Occipital lobe (tissue), 3 donors: ENCODE measurements at places on chromosomes 3 and 15. TPM values are rescaled to one million over a fixed set of nuclear protein-coding genes. Genes with fewer than 3 reads are reported as not detected.

CPA3 gene
- total RNA-seq = not detected

ABTB1 gene
- 4.7 TPM for total RNA-seq

MAGI1 gene
- 49.4 TPM for total RNA-seq

IL12A gene
- 0.47 TPM for total RNA-seq

TEX55 gene
- total RNA-seq = not detected

PTX3 gene
- 10.9 TPM for total RNA-seq

CEP152 gene
- 2.7 TPM for total RNA-seq

TRH gene
- 1.1 TPM for total RNA-seq

CLEC3B gene
- total RNA-seq = 26.0 TPM

GOLGA6L7 gene
- not detected for total RNA-seq

SATB1 gene
- 166 TPM for total RNA-seq

BNC1 gene
- total RNA-seq = 0.16 TPM

B3GNT5 gene
- 24.0 TPM for total RNA-seq

SEMA7A gene
- 51.5 TPM for total RNA-seq

ZNF80 gene
- total RNA-seq = not detected

GOLGA8R gene
- total RNA-seq = 0.62 TPM

GRK7 gene
- total RNA-seq = not detected

CCDC54 gene
- total RNA-seq = 0.16 TPM

MORC1 gene
- total RNA-seq = 0.31 TPM

DLEC1 gene
- 0.78 TPM for total RNA-seq

ANKRD34C gene
- total RNA-seq = not detected

FBXW12 gene
- 2.5 TPM for total RNA-seq

PLSCR5 gene
- total RNA-seq = not detected

C3orf52 gene
- 0.31 TPM for total RNA-seq

PRICKLE2 gene
- total RNA-seq = 87.5 TPM

KCNMB2 gene
- 15.4 TPM for total RNA-seq

ADGRG7 gene
- total RNA-seq = not detected

MANF gene
- 22.3 TPM for total RNA-seq

SUCLG2 gene
- 9.7 TPM for total RNA-seq

NEK10 gene
- 25.7 TPM for total RNA-seq

FOXL2NB gene
- 0.16 TPM for total RNA-seq

ALAS1 gene
- total RNA-seq = 36.2 TPM
